ENCODE measurements at places on chromosomes 2 and 18. TPM values are rescaled to one million over a fixed set of nuclear protein-coding genes. Genes with fewer than 3 reads are reported as not detected.

The SMYD1 gene
- total RNA-seq = not detected

The GALM gene
- total RNA-seq = 90.2 TPM

The STEAP3 gene
- 0.12 TPM for total RNA-seq

The PROKR1 gene
- not detected for total RNA-seq

The LRATD1 gene
- not detected for total RNA-seq

The IL1RL1 gene
- total RNA-seq = 1.3 TPM

The ZFP36L2 gene
- total RNA-seq = 78.4 TPM

The INO80D gene
- total RNA-seq = 15.3 TPM

The HOXD8 gene
- not detected for total RNA-seq

The RGPD4 gene
- 0.05 TPM for total RNA-seq

The TXNDC2 gene
- not detected for total RNA-seq

GRCh38 chr2:221554769-221555493, 17.2 kb downstream of the EPHA4 start:
- peak; percentile 58 for DNase-seq

DNA sequence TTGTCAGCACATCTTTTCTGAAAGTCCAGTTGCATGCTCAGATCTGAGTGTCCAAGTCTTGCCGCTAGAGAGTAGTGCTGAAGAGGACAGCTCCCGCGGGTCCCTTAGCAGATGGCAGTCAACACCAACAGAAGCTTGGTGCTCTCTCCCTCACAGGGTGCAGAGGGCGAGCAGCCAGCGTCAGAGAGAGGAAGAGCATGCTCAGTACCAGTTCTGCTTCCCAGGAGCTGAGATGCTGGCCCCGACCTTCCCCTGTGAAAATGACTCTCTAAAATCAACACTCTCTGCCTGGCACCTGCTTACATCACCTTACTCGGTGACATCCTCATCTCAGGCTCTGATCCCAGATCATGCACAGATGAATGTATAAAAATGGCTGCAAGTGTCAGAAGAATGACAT, 86.0 kb upstream of the TWIST2 start:
- DNase-seq = no peak

GRCh38 chr2:74675090-74675489, 21.0 kb downstream of the SEMA4F start:
- DNase-seq = no peak

- no peak for DNase-seq
Measured at GRCh38 chr2:219087848-219088247, 27.1 kb upstream of the IHH start.

DNA sequence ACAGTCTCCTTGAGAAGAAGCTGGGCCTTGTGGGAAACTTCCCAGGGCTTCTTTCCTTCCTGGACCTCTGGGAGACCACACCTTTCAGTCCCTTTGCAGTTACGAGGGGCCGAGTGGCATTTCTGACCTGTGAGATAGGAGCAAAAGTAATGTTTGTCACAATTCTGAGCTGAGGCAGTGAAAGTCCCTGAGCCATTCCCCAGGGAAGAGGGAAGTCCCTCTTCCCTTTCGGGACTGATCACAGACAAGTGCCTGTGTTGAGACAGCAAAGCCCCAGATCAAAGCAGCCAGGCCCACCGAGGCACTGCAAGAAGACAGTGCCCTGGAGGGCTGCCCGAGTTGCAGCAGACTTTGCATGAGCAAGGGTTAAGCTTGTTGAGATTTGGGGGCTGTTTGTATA, 41.9 kb downstream of the RHOB start:
- no peak for DNase-seq

DNA sequence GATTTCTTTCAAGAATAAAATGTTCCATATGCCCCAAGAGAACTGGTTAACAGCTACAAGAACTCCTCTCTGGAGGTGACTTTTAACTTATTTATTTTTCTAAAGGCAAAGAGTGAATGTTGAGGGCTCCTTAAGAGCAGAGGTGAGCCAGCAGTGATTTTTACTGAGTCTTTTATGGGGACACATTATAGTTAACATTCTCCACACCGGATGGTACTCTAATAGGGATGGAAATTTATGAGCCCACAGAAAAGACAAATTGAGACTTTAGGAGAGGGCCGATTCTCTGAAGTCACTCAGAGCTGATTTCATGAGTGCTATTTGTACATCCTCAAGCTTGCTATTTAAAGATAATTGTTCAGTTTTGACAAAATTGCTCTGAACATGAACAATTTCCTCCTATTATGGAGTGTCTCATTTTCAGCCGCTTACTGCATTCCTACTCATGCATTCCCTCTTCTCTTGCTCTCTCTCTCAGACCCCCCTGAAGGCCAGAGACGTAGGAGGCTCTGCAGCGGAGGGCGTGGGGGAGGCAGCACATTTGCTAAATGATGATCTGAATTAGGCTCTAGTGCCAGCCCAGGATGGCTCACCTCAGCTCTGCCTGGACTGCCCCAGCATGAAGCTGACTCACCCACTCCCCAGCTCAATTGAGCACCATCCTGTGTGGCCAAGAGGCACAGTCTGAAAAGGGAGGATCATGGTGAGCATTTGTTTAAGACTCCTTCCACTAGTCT, 5.9 kb upstream of the RPL37A start:
- no peak for DNase-seq

DNA sequence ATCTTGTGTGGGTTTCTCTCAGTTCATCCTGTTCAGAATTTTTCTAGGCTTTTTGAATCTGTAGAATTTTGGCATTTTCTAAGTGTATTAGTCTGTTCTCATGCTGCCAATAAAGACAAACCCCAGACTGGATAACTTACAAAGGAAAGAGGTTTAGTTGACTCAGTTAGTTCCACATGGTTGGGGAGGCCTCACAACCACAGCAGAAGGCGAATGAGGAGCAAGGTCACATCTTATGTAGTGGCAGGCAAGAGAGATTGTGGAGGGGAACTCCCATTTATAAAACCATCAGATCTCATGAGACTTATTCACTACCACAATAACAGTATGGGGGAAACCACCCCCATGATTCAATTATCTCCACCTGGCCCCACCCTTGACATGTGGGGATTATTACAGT, 199.2 kb downstream of the ST6GAL2 start:
- DNase-seq = no peak

DNA sequence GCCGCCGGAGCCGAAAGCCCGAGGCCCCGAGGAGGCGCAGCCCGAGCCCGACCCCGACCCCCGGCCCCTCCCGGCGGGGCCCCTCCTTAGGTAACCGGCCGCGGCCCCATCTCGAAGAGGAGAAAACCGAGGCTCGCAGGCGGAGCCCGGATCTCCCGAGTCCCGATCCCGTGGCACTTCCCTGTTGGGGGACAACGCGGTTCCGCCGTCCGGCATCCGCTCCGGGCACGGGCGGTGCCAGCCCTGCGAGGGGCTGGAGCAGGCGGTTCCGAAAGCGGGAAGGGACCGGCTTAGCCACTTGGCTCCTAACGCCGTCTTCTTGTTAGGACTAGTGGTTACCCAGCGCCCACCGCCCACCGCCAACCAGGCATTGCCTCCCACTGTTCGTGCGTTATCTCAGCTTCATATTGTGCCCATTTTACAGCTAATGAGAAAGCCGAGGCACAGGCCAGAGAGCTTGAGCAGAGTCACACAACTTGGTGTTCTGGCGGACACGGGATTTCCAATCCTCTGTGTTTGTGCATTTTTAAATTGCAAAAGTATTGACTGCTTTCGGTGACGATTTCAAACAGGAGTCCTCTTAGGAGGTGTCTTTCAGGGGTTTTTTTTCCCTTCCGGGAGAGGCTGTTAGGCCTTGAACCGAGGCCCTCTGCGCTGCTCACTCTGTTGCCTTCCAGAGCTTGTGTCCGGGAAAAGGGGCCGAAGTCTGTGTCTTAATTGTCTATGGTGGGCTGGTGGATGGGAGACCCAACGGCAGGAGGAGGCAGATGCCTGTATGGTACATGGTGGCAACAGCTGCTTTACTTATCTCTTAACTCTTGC, 562 bp downstream of the CENPA start:
- DNase-seq = peak; percentile 46

DNA sequence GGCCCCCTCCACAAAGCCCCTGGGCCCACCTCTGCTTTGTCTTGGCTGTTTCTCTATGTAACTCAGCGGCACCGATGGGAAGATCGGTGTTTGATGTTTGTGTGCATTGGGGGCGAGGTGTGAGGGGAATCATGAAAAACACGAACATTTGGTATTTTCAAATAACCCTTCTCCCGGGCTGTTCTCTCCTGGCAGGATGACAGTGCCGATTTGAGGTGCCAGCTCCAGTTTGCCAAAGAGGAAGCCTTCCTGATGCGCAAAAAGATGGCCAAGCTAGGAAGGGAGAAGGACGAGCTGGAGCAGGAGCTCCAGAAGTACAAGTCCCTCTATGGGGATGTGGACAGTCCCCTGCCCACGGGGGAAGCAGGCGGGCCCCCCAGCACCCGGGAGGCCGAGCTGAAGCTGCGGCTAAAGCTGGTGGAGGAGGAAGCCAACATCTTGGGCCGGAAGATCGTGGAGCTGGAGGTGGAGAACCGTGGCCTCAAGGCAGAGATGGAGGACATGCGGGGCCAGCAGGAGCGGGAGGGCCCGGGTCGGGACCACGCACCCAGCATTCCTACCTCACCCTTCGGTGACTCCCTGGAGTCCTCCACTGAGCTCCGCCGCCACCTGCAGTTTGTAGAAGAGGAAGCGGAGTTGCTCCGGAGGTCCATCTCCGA, 78.1 kb downstream of the MTCL1 start:
- DNase-seq = no peak

DNA sequence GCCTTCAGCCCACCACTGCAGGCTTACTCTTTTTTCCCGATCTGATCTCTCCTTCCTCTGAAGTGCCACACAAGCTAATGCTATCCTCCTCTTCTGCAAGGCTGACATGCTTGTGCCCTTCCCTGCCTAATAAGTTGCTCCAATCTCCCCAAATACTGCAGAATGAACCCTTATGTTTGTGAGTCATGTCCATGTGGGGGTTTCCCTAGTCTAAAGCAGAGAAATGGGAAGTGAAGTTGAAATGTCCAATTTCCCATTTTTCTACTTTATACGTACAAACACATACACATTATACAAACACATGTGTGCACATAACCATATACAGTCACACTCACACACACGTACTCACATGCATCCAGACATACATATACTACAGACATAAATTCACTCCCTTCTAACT, 288.1 kb upstream of the CELF4 start:
- DNase-seq = no peak

GRCh38 chr2:88724643-88725332, 33.3 kb downstream of the RPIA start:
- DNase-seq = no peak

- no peak for DNase-seq
Measured at GRCh38 chr2:226661789-226662545, 137.7 kb downstream of the IRS1 start.

DNA sequence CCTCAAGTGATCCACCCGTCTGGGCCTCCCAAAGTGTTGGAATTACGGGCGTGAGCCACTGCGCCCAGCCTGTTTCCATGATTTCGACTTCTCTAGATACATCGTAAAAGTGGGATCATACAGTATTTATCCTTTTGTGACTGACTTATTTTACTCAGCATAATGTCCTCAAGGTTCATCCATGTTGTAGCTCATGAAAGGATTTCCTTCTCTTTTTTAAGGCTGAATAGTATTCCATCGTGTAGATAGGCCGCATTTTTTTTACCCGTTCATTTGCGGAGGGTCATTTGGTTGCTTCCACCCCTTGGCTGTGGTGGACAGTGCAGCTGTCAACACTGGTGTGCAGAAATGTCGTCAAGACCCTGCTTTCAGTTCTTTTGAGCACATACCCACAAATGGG, 48.8 kb upstream of the SMAD7 start:
- no peak for DNase-seq

- DNase-seq = peak; percentile 87
Measured at GRCh38 chr2:84939426-84940087, 31.4 kb upstream of the KCMF1 start.

GRCh38 chr2:15718103-15718943, 126.7 kb downstream of the DDX1 start:
- no peak for DNase-seq

GRCh38 chr2:170377500-170378207, 199.7 kb downstream of the MYO3B start:
- no peak for DNase-seq

DNA sequence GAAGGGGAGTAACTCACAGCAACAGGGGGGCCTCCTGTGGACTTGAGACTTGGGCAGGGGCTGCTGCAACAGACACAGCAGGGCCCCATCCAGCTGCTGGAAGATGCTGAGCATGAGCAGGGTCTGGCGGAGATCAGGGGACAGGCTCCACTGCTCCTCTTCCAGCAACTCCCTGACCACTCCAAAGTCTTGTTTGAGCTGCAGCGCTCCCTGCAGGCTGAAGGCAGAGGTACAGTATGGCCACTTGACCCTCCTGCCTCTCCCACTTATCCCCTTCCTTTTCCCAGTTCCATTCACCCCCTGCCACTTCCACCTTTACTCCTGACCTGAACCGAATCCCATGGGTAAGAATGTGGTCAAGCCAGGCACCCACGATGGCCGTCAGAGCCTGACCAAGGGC, 2.4 kb upstream of the MRPL53 start:
- DNase-seq = no peak

- DNase-seq = no peak
Measured at GRCh38 chr2:128756365-128756717, 437.7 kb upstream of the HS6ST1 start.

- peak; percentile 23 for DNase-seq
Measured at GRCh38 chr2:88190808-88191721, 20.9 kb downstream of the THNSL2 start.

GRCh38 chr18:26630596-26630995, 82.2 kb upstream of the KCTD1 start:
- no peak for DNase-seq

- DNase-seq = no peak
Measured at GRCh38 chr2:71601136-71602114, 148.1 kb downstream of the DYSF start.

GRCh38 chr2:176328149-176328548, 58.9 kb downstream of the MTX2 start:
- no peak for DNase-seq

GRCh38 chr2:196334710-196335109, 163.3 kb upstream of the STK17B start:
- DNase-seq = no peak

DNA sequence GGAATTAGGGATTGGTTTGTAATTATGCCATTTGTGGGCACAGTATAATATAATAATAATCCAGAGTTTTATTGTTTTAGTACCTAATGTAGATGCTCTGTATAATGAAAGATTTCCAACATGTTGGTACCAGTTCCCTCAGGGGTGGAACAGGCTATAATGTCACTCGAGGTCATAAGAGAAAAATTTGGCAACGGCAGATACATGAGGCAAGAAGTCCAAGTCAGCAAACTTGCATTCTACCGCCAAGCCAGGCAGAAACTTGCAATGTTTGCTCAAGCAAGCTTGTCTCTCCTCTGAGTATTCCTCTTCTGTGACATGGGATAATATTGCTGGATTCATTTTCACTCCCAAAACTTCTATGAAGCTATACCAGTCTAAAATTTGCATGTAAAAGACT, 520.0 kb upstream of the SALL3 start:
- DNase-seq = no peak

GRCh38 chr2:227325839-227326195, 766 bp downstream of the MFF start:
- peak; percentile 17 for DNase-seq

- DNase-seq = no peak
Measured at GRCh38 chr2:147843391-147843863, 1.4 kb upstream of the ACVR2A start.
